ENCODE measurements at places on chromosomes 6 and 20.

GRCh38 chr20:18754030-18754652 is 59.4 kb upstream of the SCP2D1 start:
- no peak for DNase-seq

DNA sequence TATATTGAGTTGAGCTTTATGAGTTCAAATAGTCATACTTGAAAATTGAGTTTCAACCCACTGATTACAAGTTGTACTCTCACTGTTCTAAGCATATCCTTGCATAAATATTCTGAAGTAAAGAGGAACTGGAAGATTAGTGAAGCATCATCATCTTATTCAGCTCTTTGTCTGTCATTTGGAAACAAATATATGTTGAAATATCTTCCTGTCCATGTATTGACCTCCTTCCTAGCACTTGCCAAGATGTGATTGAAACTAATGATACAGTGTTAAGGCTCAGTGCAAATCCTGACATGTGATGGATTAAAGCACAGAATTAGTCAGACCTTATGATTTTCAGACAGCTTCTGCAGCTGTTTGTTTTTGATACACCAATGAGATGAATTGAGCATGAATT is 434.3 kb downstream of the TBC1D32 start:
- DNase-seq = no peak

DNA sequence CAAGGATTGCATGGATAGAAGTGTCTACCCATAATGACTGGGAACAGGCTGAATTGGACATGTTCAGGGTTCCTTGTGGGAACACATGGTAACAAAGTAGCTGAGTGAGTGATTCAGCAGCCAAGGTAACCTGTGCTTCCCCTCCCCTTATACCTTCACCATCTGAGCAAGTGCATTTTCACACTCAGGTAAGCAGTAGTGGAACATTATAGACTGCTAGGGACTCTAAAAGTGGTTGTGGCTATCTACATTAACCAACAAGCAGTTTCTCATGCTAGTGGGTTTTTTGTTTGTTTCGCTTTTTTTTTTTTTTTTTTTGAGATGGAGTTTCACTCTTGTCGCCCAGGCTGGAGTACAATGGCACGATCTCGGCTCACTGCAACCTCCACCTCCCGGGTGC is 41.4 kb downstream of the KIZ start:
- no peak for DNase-seq

DNA sequence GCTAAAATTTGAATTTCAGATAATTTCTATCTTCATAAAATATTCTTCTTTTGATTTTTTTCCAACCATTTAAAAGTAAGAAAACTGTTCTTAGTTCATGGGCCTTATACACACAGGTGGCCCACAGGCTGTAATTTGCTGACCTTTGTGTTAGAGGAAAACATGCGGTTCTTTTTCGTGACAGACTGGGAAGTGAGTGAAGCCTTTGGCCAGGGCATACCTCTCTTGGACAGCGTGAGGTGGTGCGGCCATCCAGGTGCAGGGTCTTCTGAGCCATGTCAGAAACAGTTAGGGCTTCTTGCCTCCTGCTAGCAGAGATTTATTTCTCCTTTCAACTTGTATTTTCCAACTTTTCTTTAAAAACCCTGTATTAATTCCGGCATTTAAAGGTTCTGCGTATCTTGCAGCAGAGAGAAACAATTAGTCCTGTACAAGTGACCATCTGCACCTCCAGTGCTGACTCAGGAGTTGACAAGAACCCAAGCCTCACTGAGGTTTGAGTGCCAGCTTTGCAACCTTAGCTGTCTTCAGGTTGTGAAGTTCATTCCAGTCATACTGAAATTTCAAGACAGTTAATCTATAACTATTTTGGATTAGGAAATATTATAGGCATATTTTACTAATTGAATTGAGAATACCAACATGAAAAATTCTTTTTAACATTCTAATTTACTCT is 177.8 kb downstream of the LY86 start:
- no peak for DNase-seq

DNA sequence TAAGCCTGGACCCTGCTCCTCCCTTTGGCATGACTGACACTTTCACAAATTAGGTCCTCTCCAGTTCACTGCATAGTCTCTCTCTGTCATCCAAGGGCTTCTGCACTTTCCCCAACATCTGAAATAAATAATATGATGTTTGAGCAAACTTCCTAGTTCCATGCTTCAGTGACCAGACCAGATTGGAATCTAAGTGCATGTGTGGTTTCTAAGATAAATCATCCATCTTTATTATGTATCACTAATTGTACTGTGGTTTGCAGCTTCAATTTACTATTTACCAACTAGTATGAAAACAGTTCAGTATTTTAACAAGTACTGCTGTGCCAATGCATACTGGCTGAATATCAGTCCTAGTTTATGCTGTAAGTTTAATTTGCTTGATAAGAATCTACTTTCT is 18.7 kb downstream of the SESN1 start:
- DNase-seq = no peak

GRCh38 chr20:24100370-24101011 is 111.9 kb upstream of the GGTLC1 start:
- peak; percentile 66 for DNase-seq

GRCh38 chr6:149464411-149464810 is 20.4 kb downstream of the ZC3H12D start:
- no peak for DNase-seq

GRCh38 chr6:116034327-116034726 is 26.4 kb downstream of the FRK start:
- DNase-seq = no peak

DNA sequence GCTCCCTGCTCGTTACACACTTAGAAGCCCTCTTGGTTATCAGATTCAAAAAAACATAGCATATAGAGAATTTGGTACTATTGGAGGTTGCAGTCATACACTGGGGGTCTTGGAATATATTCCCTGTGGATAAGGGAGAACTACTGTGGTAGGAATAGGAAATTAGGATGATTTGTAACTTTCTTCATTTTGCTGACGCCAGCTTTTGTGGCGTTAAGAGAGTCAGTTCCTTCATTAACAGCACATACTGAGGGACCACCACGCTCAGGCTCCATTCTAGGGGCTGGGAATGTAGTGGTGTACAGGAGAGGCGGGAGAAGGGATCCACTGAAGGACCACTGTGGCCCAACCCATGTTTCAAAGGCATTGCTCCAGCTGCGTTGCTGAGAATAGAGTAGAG is 140.3 kb downstream of the MBOAT1 start:
- DNase-seq = no peak

DNA sequence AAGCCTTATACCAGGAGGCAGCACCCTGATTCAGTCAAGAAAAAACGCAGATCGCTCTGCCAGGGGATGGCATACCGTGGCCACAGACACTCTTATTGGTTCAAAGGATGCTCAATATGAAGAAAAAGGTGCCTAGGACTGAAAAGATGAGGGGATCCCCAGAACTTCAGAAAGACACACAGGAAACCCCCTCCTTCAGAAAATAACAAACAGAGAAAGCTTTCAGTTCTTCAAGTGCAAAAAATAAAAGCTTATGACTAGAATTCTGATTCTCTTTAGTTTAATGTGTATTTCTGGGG is 17.7 kb upstream of the MYB start:
- peak; percentile 71 for DNase-seq

- DNase-seq = no peak
Observed at GRCh38 chr6:51398064-51398705, 579.5 kb downstream of the TFAP2B start.

GRCh38 chr6:41942067-41942851 is 651 bp upstream of the CCND3 start:
- no peak for DNase-seq

DNA sequence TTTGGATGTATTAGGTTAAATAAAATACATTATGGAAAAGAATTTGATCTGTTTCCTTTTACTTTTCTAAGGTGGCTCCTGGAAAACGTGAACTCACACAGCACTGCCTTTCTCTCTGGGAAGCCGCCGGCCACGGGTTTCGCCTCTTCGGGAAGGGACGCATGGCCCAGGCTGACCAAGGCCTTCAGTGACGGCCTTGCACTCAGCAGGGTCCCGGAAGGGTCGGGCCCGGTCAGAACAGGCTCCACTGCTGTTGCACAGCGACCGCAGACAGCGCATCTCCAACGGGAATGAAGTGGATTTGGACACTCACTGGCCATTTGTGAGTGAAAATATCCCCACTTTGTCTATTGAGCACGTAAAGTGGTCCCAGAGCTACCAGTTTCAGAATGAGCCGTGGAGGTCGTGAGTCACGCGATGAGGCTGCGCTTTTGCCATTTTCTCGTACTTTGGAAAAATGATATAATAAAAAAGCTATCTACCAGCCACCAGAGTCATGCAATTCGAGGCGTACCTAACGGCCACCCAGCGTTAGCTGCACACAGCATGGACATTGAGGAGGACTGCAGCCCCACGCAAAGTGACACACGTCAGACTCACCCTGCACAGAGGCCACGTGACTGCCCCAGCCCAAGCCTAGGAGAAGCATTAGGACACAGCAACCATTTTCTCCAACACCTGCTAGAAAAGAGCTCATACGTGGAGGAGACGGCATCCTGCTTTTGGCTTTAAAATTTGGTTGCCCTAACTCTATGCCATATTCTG is 244.3 kb downstream of the TTLL2 start:
- DNase-seq = no peak

DNA sequence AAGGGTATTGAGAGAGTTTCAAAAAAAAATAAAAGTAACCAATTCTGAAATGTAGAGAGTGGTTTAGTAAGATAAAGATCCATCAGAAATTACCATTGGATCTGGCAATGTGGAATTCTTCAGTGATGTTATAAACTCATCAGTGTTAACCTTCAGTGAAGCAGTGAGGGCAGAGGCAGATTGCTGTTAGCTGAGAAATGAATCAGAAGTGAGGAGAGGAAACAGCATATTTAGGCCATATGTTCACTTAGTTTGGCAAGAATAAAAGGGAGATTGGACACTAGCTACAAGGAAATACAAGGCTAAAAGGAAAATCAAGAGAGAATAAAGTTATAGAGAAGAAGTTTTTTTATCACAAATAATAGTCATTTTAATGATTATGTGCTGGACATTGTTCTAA is 9.6 kb downstream of the KCNQ5 start:
- DNase-seq = no peak

DNA sequence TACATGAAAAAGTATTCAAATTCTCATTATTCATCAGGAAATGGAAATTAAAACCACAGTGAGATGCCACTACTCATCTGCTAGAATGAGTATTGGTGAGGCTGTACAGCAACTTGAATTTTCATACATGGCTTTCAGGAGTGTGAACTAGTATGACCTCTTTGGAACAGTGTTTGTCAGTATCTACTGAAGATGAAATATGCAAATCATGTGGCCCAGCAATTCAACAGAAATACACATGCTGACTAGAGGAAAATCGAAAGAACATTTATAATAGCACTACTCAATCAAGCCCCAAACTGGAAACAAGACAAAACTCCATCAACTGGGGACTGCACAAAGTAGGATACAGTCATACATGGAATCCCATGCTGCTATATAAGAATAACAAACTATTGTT is 102.2 kb downstream of the DCDC2 start:
- DNase-seq = no peak

DNA sequence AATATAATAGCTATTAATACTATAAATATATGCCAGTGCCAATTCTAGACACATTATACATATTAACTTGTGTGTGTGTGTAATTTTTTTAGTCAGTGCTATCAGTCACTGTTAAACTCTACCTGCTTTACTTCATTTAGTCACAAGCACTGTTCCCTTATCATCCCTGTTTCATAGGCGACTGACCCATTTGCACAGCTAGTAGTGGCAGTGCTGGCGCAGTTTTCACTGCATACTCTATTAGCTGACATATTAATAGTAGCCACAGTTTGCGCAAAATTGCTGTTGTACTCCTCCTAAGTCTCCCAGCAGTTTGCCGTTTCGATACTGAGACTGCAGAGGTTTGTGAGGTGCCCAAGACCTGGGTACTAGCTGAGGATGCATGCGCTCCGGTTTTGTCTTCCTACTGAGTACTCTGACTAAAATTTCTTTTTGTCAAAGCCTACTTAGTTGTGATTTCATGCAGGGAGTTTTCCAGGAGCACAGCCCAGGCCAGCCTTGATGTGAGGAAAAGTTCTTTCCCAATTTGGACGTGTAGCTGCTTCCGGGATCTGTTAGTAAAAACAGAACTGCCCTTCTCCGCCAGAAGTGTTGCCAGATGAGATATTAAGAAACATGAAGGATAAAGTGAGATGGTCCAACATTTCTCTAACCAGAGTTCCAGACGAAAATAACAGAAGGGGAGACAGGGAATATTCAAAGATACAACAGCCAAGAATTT is 5.6 kb downstream of the BAG2 start:
- no peak for DNase-seq
